ENCODE measurements at places on chromosomes 1 and 21.

GRCh38 chr1:150575518-150576366 lies 3.7 kb downstream of the MCL1 start:
- no peak for DNase-seq

DNA sequence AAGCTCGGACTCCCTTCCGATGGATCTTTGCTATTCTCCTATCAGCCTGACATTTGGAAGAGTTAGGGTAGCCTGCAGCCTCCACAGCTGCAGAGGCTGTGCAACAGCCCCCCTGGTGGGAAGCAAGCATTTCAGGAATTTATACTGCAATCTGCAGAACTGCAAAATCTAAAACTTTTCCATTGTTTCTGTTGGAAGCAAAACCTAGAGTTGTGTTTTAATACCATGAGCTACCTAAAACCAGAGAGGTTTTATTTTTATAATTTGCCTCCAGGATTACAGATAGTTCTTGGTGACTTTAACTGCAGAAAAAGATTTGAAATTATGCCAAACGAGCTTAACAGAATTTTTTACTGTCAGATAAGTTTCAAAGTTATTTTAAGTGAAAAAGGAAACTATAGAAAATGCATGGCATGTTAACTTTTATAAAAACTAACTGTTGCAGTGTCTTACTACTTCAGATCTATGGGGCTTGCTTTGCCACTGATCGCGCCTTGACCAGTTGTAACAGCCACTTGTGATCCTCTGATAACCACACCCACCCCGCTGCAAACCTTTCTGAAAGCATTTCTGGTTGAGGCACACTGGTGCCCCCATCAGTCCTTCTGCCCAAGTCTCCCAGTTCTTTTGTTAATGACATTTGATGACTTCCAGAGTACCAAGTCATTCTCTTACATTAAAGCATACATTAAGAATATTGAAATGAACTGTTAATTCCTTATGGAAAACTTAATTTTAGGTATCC lies 64.8 kb downstream of the PRDM2 start:
- DNase-seq = no peak

DNA sequence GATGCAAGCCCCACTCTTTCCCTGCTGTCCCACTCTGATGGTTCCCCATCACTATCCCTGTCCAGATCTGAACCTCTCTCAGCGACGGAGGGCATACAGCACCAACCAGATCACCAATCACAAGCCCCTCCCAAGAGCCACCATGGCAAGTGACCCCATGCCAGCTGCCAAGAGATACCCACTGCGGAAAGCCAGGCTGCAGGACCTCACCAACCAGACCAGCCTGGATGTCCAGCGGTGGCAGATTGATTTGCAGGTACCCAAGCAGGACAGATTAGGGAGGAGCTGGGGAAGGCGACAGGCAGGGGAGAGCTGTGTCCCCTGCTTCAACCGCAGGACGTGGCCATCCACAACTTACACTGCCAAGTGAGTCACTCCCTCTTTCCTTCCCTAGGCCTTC lies 46.9 kb downstream of the VWA5B1 start:
- DNase-seq = no peak

GRCh38 chr1:211133393-211133835 lies 534 bp downstream of the KCNH1 start:
- DNase-seq = peak; percentile 18

DNA sequence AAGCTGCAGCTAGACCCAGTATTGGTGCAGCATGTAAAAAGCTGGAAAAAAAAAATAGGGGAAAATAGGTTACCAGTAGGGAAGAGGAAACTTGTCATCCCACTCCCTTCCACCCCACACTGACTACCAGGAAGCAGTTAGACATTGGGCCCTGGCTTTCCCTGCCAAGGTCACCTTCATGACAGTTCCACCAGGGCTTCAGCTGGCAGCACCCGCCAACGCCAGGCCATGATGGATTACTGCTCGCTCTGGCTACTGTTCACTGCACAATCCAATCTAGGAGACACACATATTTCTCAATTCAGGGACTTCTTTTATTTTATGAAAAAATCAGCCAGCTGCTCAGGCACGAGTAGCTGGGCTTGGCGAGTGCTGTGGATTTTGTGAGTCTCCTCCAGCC lies 127.7 kb downstream of the DMRTA2 start:
- DNase-seq = no peak

DNA sequence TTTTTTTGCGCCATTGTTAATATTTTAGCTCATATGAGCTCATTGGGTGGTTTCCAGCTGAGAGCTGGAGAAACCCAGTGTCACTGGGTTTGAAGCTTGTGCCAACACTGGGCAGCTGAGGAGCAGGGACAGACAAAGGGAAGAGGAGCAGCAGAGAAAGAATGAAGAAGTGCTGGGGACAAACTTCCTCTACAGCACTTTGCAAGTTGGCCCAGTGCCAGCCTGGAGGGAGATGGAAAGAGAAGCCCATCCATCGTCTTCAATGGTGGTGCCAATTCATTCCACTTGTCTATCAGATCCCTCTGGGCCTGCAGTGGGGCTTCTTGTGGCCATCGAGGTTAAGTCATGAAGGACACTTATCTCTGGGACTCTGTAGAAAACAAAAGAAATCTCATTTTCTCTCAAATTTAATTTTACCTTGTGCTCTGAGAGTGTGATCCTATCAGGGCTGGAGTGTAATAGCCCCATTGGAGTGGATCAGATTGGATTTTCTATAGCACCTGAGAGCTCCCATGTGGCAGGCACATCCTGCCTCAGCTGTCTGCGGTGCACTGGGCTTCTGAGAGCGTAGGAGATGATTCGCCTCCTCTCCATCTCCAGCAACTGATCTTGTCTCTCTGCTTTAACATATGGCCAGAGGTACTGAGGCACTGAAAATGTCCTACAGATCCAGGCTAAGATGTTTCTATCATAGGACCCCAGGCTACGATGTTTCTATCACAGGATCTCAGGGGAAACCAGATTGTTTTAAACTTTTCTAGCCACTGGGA lies 114.7 kb downstream of the TNR start:
- DNase-seq = no peak

DNA sequence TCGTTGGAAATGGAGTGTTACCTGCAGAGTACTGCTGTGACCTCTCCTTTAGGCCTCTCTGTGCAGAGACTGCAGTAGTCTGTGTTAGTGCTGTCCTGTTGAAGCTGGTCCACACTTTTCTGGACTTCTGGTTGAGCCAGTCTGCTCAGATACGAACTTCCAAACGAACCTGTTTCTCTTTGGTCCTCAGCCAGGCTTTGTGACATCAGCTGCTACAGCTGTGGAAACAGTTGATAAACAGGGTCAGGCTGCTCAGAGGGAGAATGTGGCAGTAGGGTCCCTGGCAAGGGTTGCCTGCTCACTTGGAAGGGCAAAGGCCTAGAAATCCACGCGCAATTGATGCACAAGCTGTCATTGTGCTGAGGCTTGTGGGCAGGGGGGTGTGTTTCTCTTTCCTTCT lies 98.8 kb downstream of the NOS1AP start:
- no peak for DNase-seq

GRCh38 chr1:18794561-18794960 lies 64.9 kb downstream of the TAS1R2 start:
- DNase-seq = no peak

DNA sequence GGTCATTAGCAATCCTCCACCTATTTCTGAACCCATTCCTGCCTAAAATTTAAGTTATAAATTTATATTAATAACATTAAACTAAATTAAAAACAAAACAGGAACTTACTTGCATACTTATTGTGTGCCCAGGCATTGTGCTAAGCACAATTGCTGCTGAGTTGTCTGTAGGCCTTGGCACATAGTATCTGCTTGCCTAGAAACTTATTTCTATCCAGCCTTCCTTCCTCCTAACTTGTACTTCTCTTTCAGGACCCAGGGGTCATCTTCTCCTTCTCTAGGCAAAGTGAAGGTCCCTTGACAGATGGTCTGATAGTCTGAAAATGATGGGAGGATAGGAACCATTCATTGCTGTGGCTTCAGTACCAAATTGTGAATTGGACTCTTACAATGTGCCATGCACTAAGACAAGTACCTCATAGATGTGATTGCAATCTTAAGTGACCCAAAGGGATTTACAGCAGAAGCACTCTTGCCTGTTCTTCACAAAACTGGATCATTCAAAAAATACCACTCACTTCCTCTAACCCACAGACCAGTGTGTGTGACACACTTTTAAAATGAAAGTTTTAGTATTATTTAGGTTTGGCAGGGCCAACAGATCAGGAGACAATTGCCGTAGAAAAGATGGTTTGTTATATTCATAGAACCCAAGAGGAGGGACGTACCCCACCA lies 10.3 kb upstream of the CD101 start:
- no peak for DNase-seq

DNA sequence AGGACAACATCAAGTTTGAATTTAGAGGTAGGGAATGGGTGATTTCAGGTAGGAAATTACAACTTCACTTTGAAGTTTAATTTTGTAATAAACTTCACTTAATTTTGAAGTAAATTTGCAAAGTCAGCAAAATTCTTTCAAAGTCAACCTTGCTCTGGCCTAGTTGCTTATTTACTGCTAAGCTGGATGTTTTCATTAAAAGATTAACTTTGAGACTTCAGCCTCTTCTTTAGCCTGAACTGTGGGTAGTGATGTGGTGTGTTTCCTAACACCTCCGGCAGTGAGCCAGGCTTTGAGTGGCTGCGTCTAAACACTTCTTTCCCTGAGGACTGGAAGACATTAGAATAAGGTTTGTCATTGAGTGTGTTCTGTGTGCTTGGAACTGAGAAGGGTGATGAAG lies at the start of gene HAO2:
TSS of gene HAO2 (plus strand) at position 232 of the 400 bp plus-strand sequence. CDS start 12,301 bp downstream, outside the sequence.
- DNase-seq = no peak

GRCh38 chr1:11874258-11874562 lies 15.5 kb upstream of the NPPB start:
- DNase-seq = no peak

- DNase-seq = no peak
Observed at GRCh38 chr1:94804442-94804837, 15.7 kb upstream of the SLC44A3 start.

DNA sequence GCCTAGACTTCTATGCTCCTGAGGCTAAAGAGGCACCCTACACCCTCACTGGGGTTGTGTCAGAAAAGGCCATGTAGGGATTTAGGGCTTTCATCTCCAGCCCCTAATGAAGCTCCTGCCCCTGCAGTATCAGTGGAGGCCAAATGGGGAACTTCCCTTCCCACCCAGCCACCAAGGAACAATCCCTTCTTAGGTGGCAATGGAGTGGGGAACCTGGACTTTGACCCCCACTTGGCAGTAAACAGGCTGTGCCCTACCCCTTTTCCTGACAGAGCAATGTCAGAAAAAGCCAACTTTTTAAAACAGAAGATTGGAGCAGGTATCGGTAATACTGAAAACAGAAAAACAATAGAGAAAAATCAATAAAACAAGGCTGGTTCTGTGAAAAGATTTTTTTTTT lies 35.5 kb upstream of the SLC19A2 start:
- DNase-seq = no peak

All from neural crest cell (in vitro differentiated cells).